ENCODE measurements at places on chromosomes 2 and 18.

- no peak for DNase-seq
Observed at GRCh38 chr2:105361102-105361889, 24.0 kb downstream of the C2orf49 start.

- DNase-seq, result no peak
Observed at GRCh38 chr2:221495731-221496130, 76.4 kb downstream of the EPHA4 start.

GRCh38 chr2:14745288-14746076, 113.0 kb downstream of the LRATD1 start:
- DNase-seq, result no peak

- no peak for DNase-seq
Observed at GRCh38 chr2:42957109-42957860, 164.9 kb upstream of the HAAO start.

DNA sequence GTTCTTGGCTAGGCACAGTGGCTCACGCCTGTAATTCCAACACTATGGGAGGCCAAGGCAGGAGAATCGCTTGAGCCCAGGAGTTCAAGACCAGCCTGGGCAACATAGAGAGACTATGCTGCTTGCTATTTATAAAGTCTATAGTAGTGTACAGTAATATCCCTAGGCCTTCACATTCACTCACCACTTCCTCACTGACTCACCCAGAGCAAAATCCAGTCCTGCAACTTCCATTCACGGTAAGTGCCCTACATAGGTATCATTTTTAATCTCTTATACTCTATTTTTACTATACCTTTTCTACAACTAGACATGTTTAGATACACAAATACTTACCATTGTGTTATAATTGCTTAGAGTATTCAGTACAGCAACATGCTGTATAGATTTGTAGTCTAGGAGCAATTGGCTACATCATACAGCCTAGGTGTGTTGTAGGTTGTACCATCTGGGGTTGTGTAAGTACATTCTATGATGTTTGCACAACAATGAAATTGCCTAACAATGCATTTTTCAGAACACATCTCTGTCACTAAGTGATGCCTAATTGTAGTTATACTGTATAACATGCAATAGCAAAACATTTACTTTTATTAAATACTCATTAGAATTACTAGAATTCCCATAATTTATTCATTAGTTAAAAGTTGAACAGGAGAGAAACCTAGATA, 8.8 kb downstream of the DHX57 start:
- DNase-seq, result no peak

DNA sequence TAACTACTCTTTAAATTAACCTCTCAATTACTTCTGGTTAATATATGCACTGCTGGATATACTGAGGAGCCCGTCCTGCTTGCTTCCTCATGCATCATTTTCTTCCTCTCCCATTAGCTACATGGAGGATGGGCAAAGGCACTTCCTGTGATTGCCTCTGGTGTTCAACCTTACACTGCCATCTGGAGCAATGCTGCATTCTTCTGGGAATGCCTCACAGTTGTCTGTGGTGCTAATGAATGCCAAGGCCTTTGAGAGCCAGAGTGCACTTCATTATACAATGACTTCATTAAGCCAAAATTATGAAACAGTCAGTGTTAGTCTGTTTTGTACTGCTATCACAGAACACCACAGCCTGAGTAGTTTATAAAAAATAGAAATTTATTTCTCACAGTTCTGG, 134.8 kb upstream of the DOCK10 start:
- DNase-seq, result no peak

DNA sequence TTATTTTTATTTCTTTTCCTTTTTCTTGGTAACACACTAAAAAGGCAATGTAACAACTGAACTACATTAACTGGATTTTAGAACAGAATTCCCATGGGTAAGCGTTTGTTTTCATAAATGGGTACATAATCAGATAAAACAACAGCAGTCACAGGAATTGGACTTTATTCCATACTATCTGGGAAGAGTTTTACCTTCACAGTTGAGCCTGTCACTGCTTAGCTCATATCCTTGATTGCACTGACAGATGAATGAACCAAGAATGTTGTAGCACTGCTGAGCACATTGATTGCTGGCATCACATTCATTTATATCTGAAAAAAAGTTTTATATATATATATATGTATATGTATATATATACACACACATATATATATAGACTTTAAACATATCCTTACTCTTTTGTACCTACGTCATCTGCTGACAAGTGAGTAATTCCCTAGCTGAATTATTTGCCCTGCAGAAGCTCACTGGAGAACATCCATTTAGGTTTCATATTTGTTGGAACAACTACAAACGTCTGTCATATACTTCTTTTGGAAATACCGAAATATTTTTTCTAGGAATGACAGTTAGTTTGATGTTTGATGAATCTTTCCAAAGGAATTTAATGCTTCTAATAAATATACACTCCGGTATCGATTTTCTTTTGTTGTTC, 47.0 kb downstream of the EFEMP1 start:
- DNase-seq, result no peak

- DNase-seq, result no peak
Observed at GRCh38 chr2:206993396-206993911, 54.1 kb downstream of the CPO start.

DNA sequence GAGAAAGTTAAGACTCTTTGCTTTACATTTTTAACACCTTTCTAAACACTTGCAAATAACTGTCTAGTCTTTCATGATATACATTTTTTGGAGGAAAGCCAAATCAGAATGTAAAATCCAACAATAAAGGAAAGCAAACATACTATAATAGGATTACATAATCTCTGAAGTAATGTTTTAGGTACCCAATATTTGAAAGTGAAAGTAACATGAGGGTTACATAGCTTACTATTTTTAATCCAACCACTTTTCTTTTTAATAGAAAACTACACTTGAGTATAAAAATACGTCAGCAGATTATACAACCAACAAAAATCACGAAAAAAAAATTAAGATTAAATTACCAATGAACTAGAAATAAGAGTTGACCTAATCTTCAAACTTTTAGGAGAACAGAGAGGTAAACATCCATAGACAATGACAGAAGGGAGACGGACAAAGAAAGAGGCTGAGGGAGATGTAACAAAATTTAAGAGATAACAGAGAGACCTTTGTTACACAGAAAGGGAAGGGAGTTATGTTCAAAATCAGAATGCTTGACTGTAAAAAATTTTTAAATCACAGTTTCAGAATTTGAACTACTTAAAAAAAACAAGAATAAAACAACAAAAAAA, 150.0 kb downstream of the IKZF2 start:
- DNase-seq, result no peak

DNA sequence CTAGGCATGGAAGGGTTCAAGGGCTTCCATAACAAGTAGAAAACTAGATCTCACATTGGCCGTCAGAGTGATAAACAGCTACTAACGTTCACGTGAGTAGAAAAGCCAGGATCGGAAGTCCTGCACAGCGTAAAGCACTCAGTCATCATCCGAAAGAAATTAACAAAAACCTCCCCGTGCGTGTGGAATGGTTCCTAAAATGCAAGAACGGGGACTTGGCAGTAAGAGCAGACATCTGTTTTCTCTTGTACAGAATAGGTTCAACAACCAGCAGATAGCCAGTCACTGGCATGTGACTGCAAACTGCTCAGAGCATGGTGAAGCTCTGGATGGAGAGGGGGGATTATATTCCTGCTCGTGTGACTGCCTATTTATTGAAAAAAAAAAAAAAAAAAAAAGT, 106.9 kb upstream of the ITGB6 start:
- no peak for DNase-seq

GRCh38 chr2:19881908-19882265, 19.9 kb downstream of the TTC32 start:
- no peak for DNase-seq

DNA sequence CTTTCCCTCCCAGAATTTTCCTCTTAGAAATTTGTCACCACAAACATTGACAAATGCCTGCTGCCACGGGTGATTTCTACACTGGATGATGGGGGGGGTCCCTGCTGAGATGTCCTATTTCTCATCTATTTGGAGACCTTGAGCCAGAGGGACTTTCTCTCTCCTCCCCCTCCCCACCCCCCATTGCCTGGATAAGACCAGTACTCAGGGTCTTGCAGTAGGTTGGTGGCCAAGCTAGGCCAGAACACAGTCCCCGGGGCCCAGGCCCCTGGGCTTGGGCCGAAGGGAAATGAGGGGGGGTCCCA, 560 bp upstream of the DUSP2 start:
- DNase-seq, result no peak

DNA sequence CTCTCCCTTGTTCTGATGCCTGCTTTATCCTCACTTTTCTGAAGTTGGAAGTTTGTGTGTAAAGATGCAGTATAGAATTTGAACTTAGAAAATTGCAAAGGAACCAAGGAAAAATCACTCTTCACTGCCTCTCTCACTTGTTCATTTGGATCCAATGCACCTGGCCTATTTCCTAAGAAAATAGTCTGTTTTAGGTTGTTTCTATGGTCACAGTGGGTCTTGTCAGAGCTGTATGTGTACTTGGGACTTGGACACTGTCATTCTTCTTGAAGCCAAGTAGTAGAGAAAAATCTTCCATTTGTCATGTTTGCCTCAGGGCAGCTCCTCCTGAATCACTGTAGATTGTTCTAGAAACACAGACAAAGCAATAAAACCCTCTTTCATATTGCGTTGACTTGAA, 80.3 kb upstream of the SESTD1 start:
- no peak for DNase-seq

DNA sequence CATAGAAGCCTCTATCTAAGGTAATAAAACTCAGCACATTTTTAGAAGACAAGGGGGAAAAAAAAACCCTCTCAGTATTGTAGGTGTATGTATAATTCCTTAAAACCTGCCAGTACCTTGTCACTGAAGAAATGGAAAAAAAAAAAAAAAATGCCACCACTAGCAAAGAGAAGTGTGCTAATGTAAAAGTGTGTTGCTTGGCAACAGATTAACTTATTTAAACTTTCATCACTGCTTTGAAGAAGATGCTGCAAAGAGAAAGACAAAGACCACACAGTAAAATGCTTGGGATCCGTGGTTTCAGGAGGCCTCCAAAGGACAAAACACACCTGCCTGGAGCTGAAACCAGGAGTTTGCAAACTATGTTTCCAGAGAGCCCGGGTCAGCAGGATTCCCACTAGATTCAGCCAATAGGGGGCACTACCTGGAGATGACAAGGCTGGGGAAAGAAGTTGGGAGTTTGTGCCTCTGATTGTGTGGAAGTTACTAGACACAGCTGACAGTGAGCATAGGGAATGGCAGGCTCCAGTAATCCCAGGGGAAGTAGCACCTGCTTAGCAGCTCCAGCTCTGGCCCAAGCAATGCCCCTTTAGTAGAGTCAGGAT, 169.1 kb upstream of the TRIB2 start:
- no peak for DNase-seq

DNA sequence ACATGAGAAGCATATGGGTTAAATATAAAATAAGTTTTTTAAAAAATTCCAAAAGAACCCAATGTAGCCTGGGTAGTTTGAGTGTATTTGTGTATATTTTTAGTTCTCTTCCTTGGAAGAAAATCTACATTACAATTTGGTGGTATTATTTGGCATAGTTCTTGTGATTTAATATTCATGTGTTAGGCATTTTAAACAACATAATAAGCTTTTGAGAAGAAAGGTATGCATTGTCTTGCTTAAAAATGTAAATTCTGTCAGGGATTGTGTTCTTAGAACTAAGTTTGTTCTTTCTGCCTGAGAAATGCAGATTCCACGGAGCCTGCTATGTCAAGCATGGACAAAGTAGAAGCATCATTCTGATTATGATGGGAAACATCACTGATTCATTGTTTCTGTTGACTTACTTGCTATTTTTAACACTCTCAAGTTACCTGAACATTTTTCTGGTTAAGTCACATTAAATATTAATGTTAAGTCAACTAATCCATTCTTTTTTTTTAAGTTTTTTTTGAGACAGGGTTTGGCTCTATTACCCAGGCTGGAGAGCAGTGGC, 49.4 kb downstream of the TNFRSF11A start:
- no peak for DNase-seq

Data from amniotic stem cell (primary cell).